ENCODE measurements at places on chromosomes 4 and X.

GRCh38 chr4:123505095-123506010 lies 108.8 kb downstream of the SPRY1 start:
- no peaks in the 10 kb centered on the region for H3K36me3 ChIP-seq
- peak overlapping the region; percentile 68 for H3K27ac ChIP-seq
- peaks cover 13% of the 10 kb centered on the region for H3K27me3 ChIP-seq

DNA sequence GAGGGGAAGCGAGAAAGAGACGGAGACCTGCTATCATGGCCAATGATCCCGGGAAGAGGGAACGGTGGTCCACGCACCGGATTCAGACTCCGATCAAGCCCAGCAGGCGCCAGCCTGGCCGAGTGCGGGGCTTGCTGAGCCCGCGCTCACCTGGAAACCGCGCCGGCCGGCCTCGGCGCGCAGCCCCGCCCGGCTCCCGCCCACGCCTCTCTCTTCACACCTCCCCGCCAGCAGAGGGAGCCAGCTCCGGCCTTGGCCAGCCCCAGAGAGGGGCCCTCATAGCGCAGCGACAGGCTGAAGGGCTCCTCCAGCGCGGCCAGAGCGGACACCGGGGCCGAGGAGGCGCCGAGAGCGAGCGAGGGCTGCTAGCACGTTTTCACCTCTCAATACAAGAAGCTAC lies 36.8 kb upstream of the SPANXN2 start:
- no peak overlapping the region for H3K4me3 ChIP-seq
- H3K27ac ChIP-seq: no peak overlapping the region
- DNase-seq: no peak

DNA sequence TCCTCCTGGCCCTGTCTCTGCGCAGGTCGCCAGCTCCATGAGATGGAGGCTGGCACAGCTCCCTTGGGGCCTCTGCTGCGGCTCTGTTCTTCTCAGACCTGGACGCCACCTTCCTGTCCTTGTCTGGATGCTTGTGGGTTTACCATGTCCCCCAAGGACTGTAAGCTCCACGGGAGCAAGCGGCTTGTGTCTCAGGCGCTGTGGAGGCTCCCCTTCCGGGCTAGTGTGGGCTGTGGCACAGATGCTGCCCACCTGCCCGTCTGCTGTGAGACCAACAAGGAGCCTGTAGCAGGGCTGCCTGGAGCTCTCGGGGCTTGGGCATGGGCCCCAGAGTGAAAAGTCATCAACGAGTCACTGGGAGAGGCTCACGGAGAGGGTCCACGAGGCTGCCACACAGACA lies 25.2 kb downstream of the NAT8L start:
- H3K36me3 ChIP-seq: no peaks in the 10 kb centered on the region
- peaks cover 5% of the 10 kb centered on the region for H3K27me3 ChIP-seq
- H3K27ac ChIP-seq: no peak overlapping the region
- no peaks in the 10 kb centered on the region for H3K4me1 ChIP-seq

- H3K4me1 ChIP-seq: no peaks in the 10 kb centered on the region
- H3K36me3 ChIP-seq: no peaks in the 10 kb centered on the region
- H3K4me3 ChIP-seq: no peak overlapping the region
Measured at GRCh38 chr4:52369649-52370048, 289.5 kb downstream of the USP46 start.

- no peaks in the 10 kb centered on the region for H3K36me3 ChIP-seq
- H3K27me3 ChIP-seq: no peaks in the 10 kb centered on the region
- no peak overlapping the region for H3K27ac ChIP-seq
- no peaks in the 10 kb centered on the region for H3K4me1 ChIP-seq
Measured at GRCh38 chrX:84064164-84064563, 123.8 kb downstream of the RPS6KA6 start.

Data from activated B cell treated with CpG ODN at 0.5 μM for 24 hours (primary cell).